ENCODE measurements at places on chromosomes 2 and 18. TPM values are rescaled to one million over a fixed set of nuclear protein-coding genes. Genes with fewer than 3 reads are reported as not detected.

The UGT1A4 gene
- not detected for total RNA-seq

The PROM2 gene
- 0.62 TPM for total RNA-seq

DNA sequence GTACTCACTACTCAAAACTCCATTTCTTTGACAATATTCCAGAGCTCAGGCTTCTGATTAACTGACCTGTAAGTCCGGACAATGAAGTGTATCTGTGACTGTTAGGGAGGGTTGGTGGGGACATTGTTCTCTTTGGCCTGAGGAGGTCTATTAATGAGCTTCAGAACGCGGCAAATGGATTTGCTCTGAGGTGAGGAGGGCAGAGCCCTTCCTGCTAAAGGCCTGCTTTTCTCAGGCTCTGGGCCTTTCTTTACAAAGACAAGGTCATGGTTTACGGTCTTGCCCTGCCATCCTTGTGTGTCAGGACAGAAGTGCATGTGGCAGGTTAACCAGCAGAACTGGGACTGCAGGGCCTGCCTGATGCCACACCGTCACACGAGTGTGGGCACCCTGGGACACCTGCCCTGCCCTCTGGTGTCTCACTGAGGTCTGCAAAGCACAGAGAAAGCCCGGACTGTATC lies 7.2 kb downstream of the ALKAL2 start:
- H3K27me3 ChIP-seq: peaks cover 2% of the 10 kb centered on the region
- no peak for DNase-seq
- H3K4me3 ChIP-seq: no peak overlapping the region
- H3K4me1 ChIP-seq: no peaks in the 10 kb centered on the region

- no peak for DNase-seq
- H3K27me3 ChIP-seq: no peaks in the 10 kb centered on the region
- no peak overlapping the region for H3K4me3 ChIP-seq
- H3K4me1 ChIP-seq: no peaks in the 10 kb centered on the region
- no peaks in the 10 kb centered on the region for H3K36me3 ChIP-seq
- no peak overlapping the region for H3K27ac ChIP-seq
These were observed 41.6 kb upstream of the DPP10 start for GRCh38 chr2:114400890-114401289.

DNA sequence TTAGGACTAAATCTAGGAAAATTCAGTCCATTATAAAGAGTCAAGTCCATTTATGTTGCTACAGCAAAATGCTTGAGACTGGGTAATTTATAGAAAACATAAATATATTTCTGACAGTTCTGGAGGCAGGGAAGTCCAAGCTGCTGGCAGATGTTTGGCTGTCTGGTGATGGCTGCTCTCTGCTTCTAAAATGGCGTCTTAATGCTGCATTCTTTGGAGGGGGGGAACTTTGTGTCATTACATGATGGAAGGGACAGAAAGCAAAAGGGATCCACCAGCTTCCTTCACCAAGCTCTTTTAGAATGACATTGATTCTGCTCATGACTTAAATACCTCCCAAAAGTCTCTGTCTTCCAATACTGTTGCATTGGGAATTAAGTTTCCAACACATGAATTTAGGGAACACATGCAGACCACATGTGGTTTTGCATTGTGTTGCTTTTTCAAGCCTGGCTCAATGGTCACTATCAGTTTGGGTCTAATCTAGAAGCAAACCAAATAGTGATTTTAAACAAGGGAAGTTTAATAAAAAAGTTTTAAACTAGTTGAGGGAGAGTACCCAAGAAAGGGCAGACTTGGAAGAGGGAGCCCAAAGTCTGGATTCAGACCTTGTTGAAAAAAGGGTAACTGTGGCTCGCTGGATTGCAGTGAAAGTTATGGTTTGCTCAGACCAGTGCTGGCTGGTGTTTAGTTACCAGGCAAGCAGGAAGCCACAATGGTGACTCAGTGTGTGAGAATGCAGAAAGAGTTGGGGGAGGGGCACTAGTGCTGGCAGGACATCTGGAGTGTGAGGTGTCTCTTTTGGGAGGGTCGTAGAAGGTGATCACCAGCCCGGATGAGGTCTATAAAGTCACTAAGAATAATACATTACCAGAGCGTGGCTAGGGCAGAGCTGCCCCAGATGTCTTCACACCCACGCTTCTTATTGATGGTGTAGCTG lies 30.8 kb downstream of the C18orf54 start:
- DNase-seq: no peak
- no peak overlapping the region for H3K27ac ChIP-seq
- H3K36me3 ChIP-seq: peaks cover 5% of the 10 kb centered on the region
- H3K4me1 ChIP-seq: peaks cover 4% of the 10 kb centered on the region
- H3K4me3 ChIP-seq: no peak overlapping the region
- no peaks in the 10 kb centered on the region for H3K27me3 ChIP-seq

GRCh38 chr2:222897898-222898297 lies 37.1 kb downstream of the ACSL3 start:
- no peak for DNase-seq
- peaks cover 4% of the 10 kb centered on the region for H3K36me3 ChIP-seq
- no peak overlapping the region for H3K4me3 ChIP-seq
- H3K4me1 ChIP-seq: peaks cover 38% of the 10 kb centered on the region

GRCh38 chr18:39870591-39870990 lies 2084.4 kb upstream of the PIK3C3 start:
- no peak overlapping the region for H3K4me3 ChIP-seq
- H3K4me1 ChIP-seq: peaks cover 2% of the 10 kb centered on the region
- no peaks in the 10 kb centered on the region for H3K36me3 ChIP-seq
- DNase-seq: no peak
- H3K27me3 ChIP-seq: no peaks in the 10 kb centered on the region

DNA sequence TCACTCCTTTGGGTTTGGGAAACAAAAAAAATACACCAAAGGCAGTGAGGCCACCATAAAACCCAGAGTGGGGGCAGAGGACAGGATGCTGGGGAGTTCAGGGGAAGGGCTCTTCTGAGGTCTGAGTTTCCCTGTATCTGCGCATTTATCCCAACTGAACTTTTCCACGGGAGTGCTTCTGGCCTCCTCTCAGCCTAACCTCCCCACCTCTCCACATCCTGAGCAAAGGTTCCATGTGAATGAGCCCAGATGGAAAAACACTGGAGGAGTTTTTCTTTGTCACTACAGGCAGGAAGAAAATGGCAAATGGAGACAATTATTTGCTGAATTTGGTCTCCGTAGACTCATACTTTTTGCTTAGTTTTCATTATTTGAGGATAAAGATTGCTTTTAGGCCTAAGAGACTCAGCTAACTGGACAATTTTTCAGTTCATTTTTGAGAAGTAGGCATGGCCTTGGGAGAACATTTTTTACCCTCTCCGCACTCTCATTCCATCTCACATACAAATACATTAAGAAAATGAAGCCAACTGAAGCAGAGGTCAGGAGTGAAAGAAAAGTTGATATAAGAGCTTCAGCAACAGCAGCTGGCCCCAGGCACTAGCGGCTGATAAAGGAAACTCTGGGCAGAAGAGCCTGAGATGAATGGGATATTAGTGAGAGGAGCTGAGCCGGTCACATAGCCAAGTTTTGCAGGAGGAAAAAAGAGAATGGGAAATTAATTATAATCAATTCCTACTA lies 82.6 kb upstream of the CYP1B1 start:
- H3K27me3 ChIP-seq: no peaks in the 10 kb centered on the region
- DNase-seq: no peak
- no peaks in the 10 kb centered on the region for H3K36me3 ChIP-seq

DNA sequence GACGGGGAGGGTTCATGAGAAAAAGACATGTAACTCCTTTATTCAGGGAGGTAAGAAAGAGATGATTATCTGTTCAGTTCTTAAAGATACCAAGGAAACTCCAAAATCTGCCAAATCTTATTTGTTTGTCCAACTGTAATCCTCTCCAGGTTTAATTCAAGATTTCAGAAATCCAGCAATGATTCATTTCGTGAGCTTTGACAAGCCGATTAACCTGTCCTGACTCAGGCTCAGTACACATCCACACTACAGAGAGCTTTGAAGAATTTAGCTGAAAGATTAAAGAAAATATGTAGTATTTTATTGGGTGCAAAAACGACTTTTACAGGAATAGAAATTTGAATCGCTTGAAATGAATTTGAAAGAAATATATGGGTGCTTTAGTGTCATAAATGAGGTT lies 1.1 kb downstream of the SPAG16 start:
- no peak for DNase-seq
- H3K4me3 ChIP-seq: peak overlapping the region; percentile 90
- H3K4me1 ChIP-seq: peaks cover 10% of the 10 kb centered on the region
- no peak overlapping the region for H3K27ac ChIP-seq

DNA sequence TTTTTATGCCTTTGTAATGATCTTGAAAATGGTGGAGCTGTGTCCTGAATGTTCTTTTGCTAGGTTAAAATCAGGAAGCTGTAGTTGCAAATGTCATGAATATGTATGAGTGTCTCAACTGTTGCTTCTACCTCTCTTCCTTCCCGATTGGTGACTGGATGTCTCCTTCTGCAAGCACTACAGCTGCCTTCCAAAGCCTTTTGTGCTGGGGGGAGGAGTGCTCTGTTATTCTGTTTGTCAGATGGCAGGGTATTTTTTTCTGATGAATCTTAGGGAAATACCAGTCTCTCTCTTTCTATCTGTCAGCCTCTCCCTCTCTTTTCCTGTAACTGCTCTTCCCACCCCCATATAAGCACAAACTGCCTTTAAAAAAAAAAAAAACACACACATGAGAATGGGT lies 1396.3 kb upstream of the CELF4 start:
- H3K4me1 ChIP-seq: peaks cover 3% of the 10 kb centered on the region
- H3K4me3 ChIP-seq: no peak overlapping the region
- no peaks in the 10 kb centered on the region for H3K36me3 ChIP-seq
- no peak overlapping the region for H3K27ac ChIP-seq
- H3K27me3 ChIP-seq: no peaks in the 10 kb centered on the region

All from endothelial cell (in vitro differentiated cells).